ENCODE measurements at places on chromosomes 13 and 19.
A peak's percentile ranks its signal among the peaks of the same experiment; 100 is the strongest.

GRCh38 chr19:611481-611868, 21.8 kb downstream of the HCN2 start:
- H3K36me3 ChIP-seq, result peaks cover 31% of the 10 kb centered on the region
- peak overlapping the region; percentile 93 for H3K27ac ChIP-seq
- peaks cover 38% of the 10 kb centered on the region for H3K4me1 ChIP-seq
- peak; percentile 99 for DNase-seq
- no peaks in the 10 kb centered on the region for H3K27me3 ChIP-seq

DNA sequence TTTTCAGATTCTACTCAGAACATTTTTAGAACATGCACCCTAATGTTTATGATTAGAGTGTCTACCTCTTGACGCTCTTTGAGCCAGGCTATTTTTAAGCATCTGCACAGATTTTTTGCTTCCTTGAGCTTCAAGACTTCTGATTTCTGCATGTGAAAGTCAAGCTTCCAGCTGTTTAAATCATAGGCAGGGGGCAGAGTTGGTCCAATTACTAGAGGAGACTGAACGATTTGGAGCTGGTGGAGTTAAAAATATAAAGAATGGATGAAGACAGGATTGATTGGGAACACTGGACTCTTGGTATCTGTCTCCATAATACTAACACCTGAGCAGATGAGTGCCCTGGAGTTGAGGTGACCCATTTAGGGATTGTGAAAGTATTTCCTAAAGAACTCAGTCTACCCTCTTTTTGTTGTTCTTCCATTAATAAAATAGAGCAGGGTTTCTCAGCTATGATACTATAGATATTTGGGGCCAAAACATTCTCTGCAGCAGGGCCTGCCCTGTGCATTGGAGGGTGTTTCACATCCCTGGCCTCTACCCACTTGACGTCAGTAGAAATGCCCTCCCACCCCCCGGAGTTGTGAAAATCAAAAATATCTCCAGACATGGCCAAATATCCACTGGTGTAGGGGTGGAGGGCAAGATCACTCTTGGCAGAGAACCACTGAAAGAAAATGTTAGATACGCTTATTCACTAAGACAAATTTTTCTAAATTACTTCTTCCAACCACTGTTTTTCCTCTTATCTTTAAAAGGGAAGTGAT, 160.1 kb downstream of the COG6 start:
- no peak overlapping the region for H3K27ac ChIP-seq
- no peaks in the 10 kb centered on the region for H3K27me3 ChIP-seq
- no peak overlapping the region for H3K4me3 ChIP-seq
- no peaks in the 10 kb centered on the region for H3K36me3 ChIP-seq

DNA sequence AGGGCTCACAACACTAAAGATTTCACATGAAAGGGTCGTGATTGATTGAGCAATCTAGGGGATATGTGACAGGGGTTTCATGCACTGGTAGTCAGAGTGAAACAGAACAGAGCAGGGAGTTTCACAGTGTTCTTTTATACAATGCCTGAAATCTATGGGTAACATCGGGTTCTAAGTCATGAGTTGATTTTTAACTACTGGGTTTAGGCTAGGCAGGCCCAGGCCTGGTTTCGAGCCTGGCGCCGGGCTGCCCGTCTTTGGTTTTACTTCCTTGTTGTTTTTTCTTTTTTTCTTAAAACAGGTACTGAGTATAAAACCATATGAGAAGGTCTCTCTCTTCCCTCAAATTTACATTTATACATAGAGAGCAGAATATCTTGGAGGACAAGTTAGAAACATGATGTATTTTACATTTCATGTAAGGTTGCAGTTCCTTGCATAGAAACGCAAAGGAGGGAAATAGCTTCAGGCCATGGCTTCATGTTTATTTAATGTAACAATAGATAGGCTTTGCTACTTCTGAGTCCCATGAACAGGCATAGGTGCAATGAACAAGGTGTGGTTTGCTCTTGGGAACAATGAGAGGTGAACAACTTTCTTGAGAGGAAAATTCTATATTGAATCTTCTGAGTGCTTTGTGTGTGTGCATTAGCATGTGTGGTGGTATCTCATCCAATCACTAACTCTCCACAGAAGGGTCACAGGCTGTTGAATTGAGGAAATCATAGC, 128.9 kb upstream of the RXFP2 start:
- no peak for DNase-seq
- no peak overlapping the region for H3K27ac ChIP-seq
- H3K27me3 ChIP-seq, result no peaks in the 10 kb centered on the region
- no peaks in the 10 kb centered on the region for H3K4me1 ChIP-seq
- H3K4me3 ChIP-seq, result no peak overlapping the region

DNA sequence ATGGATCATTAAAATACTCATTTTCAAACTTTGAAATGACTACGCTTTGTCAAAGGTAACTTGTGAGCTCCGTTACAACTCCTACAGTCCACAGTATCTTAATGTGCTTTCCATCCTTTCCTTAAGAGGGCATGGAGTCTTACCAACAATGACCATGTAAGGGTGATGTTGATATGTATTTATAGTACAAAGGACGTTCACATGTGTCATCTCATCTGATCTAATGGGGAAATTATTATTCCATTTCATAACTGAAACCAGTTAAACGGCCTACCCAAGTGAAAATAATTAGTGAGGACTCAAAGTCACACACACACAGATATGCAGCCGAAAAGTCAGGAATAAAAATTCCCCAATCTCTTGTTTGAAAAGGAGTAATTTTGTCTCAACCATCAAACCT, 9.6 kb downstream of the USP12 start:
- no peaks in the 10 kb centered on the region for H3K36me3 ChIP-seq
- no peaks in the 10 kb centered on the region for H3K4me1 ChIP-seq
- H3K27ac ChIP-seq, result no peak overlapping the region
- no peak for DNase-seq
- H3K27me3 ChIP-seq, result no peaks in the 10 kb centered on the region

DNA sequence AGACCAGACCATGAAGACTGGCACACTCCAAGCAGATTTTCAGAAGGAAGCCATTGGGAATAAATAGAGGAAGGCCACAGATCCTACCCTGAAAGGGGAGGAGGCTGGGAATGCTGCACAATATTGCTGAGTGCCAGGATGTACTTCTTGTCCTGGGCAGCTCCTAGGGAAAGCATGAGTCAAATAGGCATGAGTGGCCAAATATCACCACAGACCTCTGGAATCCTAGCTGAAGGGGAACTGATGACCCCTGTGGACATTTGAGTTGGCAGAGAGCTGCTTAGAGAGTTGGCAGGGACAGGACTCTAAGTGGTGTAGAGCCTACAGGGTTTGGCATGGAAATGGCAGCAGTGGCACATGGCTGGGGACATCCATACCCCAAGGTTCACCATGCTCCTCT, 234.3 kb upstream of the TRPC4 start:
- DNase-seq, result no peak
- no peaks in the 10 kb centered on the region for H3K36me3 ChIP-seq
- no peaks in the 10 kb centered on the region for H3K27me3 ChIP-seq

DNA sequence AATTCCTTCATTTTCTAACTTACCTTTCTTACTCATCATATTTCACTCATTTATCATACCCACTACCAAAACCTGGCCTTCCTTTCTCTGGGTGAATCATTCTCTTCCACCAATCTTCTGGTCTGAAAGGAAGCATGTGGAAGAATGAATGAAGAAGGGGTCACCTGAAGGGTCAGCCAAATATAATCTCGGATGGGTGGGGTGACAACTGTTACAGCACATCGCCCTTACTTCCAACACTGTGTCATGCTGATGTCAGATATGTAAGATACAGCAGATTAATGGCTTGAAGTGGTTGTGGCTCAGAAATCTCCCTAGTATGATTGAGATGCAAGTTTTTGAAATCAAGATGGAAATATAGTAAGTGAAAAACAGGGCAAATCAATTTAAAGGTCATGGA, 401.7 kb upstream of the HTR2A start:
- DNase-seq, result no peak
- H3K4me1 ChIP-seq, result no peaks in the 10 kb centered on the region
- H3K36me3 ChIP-seq, result no peaks in the 10 kb centered on the region
- no peak overlapping the region for H3K4me3 ChIP-seq
- H3K27ac ChIP-seq, result no peak overlapping the region

- H3K27ac ChIP-seq, result peak overlapping the region; percentile 99
- peak overlapping the region; percentile 58 for H3K4me3 ChIP-seq
- no peaks in the 10 kb centered on the region for H3K27me3 ChIP-seq
- H3K4me1 ChIP-seq, result peaks cover 21% of the 10 kb centered on the region
- no peak for DNase-seq
Observed at GRCh38 chr19:47113850-47114651, 475 bp upstream of the ZC3H4 start.

- H3K4me1 ChIP-seq, result no peaks in the 10 kb centered on the region
- no peak for DNase-seq
- H3K27ac ChIP-seq, result no peak overlapping the region
- H3K4me3 ChIP-seq, result no peak overlapping the region
Observed at GRCh38 chr13:65336916-65337315, 1893.2 kb downstream of the PCDH9 start.

DNA sequence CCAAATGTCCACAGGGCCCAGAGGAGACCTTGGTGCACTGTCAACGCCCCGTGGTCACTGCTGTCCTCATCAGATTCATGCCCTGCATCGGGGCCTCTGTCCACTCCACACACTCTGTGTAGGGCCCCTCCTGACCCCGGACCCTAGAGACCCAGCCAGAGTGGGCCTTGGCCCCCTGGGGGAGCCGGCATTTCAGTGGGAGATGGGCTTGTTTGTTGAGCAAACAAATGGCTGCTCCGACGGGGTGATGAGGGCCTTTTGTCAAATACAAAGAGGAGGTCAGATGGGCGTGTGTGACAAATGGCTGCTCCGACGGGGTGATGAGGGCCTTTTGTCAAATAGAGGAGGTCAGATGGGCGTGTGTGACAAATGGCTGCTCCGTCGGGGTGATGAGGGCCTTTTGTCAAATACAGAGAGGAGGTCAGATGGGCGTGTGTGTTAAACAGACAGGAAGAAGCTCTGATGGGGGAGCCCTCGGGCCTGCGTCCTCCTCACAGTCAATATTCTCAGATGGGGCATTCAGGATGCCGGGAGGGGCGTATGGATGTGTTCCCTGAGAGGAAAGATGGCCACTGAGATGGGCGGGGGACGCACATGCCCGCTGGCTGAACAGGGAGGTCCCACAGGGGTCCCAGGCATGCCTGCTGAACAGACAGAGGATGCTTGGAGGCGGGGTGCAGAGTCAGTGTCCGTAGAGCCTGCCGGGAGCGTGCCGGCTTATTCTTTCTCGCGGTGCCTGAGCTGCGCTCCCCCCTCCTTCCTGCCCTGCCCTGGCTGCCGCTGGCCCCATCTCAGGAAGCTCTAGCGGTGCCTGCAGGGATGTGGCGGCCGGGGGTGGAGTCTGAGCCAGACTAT, 36.3 kb downstream of the SMIM24 start:
- H3K4me1 ChIP-seq, result no peaks in the 10 kb centered on the region
- no peak overlapping the region for H3K27ac ChIP-seq
- no peak overlapping the region for H3K4me3 ChIP-seq
- peaks cover 86% of the 10 kb centered on the region for H3K36me3 ChIP-seq

GRCh38 chr13:20993211-20993610, 68.2 kb downstream of the LATS2 start:
- peaks cover 13% of the 10 kb centered on the region for H3K4me1 ChIP-seq
- H3K4me3 ChIP-seq, result no peak overlapping the region
- no peak overlapping the region for H3K27ac ChIP-seq
- no peaks in the 10 kb centered on the region for H3K27me3 ChIP-seq

- H3K27ac ChIP-seq, result no peak overlapping the region
- DNase-seq, result no peak
- no peaks in the 10 kb centered on the region for H3K27me3 ChIP-seq
- peaks cover 47% of the 10 kb centered on the region for H3K4me1 ChIP-seq
Observed at GRCh38 chr19:33387351-33388230, 14.1 kb downstream of the CEBPG start.

DNA sequence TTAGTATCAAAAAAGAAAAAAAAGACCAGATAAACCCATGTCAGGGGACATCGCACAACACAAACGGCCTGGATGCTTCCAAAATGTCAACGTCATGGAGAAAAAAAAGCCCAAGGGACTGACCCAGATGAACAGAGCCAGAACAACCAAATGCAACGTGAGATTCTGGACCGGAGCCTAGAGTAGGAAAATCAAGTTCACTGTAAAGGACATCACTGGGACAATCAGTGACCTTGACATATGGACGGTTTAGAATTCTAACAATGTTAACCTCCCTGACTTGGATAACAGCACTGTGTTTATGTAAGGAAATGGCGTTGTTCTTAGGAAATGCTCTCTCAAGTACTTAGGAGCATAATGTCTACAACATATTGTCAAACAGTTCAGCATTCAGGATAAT, 15.1 kb upstream of the EMP3 start:
- H3K36me3 ChIP-seq, result no peaks in the 10 kb centered on the region
- no peaks in the 10 kb centered on the region for H3K4me1 ChIP-seq
- H3K27me3 ChIP-seq, result no peaks in the 10 kb centered on the region

DNA sequence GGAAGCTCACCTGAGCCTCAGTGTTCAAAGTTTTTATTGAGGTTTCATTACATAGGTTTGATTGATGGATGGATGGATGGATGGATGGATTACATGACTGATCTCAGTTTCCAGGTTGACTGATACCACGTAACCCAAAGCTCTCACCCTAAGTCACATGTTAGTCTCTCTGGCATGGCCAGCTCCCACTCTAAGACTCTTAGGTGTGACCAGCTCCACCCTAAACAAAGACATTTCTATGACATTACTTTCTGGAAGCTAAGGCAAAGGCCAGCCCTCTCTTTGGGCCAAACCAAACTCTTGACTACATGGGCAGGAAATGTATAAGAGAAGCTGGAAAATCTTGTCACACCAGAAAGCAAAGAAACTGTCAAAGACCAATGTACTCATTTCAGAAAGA, 28.6 kb downstream of the POLR1D start:
- peaks cover 26% of the 10 kb centered on the region for H3K36me3 ChIP-seq
- H3K27me3 ChIP-seq, result no peaks in the 10 kb centered on the region
- no peak overlapping the region for H3K27ac ChIP-seq
- H3K4me1 ChIP-seq, result no peaks in the 10 kb centered on the region
- no peak for DNase-seq
- H3K4me3 ChIP-seq, result no peak overlapping the region

DNA sequence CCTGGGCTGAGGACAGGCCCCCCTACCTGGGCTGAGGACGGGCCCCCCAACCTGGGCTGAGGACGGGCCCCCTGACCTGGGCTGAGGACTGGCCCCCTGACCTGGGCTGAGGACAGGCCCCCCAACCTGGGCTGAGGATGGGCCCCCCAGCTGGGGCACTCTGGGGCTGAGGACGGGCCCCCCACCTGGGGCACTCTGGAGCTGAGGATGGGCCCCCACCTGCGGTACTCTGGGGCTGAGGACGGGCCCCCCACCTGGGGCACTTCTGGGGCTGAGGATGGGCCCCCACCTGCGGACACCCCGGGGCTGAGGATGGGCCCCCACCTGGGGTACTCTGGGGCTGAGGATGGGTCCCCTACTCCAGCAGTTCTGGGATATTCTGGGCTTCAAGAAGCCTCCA, 65.5 kb downstream of the RASA3 start:
- no peaks in the 10 kb centered on the region for H3K27me3 ChIP-seq
- H3K4me3 ChIP-seq, result no peak overlapping the region
- no peak for DNase-seq

- peak overlapping the region; percentile 97 for H3K27ac ChIP-seq
- H3K4me3 ChIP-seq, result peak overlapping the region; percentile 48
- no peaks in the 10 kb centered on the region for H3K27me3 ChIP-seq
- H3K4me1 ChIP-seq, result peaks cover 25% of the 10 kb centered on the region
- H3K36me3 ChIP-seq, result no peaks in the 10 kb centered on the region
Observed at GRCh38 chr19:2462635-2463421, 6.1 kb upstream of the LMNB2 start.

Measured in SJSA1 (cell line).